ENCODE measurements at places on chromosomes 6 and 20.
A peak's percentile ranks its signal among the peaks of the same experiment; 100 is the strongest.

- peak; percentile 89 for DNase-seq
These were observed 14.3 kb downstream of the PSMB9 start for GRCh38 chr6:32868257-32868788.

- no peak for DNase-seq
These were observed 73.2 kb downstream of the TRMT6 start for GRCh38 chr20:5877128-5877527.

GRCh38 chr6:85642774-85643536 lies at the start of gene SYNCRIP:
TSS of gene SYNCRIP (minus strand) at chr6:85642886. CDS start at chr6:85641439, 1,447 bp downstream.
- peak; percentile 96 for DNase-seq

GRCh38 chr6:169022079-169022478 lies 231.6 kb downstream of the THBS2 start:
- DNase-seq, result no peak

- DNase-seq, result no peak
These were observed 27.7 kb downstream of the KCNS1 start for GRCh38 chr20:45073221-45073620.

DNA sequence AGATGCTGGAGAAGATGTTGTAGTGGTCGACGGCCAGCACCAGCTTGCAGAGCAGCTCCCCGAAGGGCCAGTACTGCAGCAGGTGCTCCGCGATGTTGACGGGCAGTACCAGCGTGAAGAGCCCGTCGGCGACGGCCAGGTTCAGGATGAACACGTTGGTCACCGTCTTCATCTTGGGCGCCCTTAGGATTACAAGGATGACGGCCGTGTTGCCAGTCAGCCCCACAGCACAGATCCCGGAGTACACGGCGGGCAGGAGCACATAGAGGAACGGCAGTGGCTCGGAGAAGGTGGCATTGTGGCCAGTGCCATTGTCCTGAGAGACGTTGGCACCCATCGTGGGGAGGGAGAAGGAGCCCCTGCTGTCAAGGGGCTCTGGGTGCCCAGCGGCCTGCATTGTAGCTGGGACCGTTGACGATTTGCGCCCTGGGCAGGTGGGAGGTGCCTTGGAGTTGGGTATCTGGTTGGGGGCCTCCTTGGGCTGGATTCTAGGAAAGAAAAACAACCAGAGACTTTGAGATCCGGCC lies 867 bp downstream of the NPBWR2 start:
- DNase-seq, result no peak

DNA sequence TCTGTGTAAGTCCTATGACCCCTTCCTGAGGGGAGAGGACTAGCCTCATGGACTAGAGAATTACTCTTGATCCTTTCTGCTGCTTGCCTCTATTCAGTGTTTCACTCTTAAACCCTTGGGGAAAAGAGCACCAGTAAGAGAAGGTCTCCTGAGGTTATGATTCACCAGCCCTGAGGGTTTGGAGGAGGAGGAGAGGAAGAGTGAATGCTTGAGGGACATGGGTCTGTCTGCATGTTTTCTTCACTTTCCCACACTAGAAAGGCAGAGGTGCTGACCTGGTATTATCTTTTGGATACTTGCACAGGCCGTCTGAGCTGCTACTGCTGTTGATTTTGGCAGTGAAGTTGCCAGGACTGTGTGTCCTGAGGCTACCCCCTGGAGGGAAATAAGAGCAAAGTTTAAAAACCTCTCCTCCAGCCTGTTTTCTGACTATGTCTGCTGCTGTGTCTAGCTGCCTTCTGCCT lies 78.3 kb downstream of the CD109 start:
- DNase-seq, result no peak

DNA sequence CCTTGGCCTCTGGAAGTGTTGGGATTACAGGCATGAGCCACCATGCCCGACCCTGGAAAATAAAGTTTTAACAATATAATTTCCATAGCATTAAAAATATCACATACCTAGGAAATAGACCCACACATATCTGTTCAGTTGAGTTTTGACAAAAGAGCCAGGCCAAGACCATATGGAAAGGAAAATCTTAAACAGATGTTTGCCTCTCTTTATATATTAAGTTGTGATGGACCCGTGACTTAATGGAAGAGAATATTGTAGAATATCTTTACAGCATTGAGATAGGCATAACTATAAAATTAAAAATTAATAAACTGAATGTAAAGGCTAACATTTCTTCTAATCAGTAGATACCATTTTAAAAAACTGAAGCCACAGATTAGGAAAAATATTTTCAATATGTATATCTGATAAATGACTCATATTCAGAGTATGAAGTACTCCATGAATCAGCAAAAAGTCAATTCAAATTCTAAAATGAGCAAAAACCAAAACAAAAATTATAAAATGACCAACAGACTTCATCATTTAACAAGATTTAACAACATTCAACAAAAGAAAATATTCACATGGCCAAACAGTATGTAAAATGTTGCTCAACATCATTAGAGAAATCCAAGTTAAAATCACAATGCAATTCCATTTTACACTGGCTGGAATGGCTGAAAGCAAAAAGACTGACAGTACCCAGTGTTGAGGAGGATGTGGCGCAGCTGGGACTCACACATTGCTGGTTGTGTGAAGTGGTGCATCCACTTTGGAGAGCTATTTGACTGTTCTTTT lies 43.3 kb downstream of the GTF2H5 start:
- DNase-seq, result no peak

DNA sequence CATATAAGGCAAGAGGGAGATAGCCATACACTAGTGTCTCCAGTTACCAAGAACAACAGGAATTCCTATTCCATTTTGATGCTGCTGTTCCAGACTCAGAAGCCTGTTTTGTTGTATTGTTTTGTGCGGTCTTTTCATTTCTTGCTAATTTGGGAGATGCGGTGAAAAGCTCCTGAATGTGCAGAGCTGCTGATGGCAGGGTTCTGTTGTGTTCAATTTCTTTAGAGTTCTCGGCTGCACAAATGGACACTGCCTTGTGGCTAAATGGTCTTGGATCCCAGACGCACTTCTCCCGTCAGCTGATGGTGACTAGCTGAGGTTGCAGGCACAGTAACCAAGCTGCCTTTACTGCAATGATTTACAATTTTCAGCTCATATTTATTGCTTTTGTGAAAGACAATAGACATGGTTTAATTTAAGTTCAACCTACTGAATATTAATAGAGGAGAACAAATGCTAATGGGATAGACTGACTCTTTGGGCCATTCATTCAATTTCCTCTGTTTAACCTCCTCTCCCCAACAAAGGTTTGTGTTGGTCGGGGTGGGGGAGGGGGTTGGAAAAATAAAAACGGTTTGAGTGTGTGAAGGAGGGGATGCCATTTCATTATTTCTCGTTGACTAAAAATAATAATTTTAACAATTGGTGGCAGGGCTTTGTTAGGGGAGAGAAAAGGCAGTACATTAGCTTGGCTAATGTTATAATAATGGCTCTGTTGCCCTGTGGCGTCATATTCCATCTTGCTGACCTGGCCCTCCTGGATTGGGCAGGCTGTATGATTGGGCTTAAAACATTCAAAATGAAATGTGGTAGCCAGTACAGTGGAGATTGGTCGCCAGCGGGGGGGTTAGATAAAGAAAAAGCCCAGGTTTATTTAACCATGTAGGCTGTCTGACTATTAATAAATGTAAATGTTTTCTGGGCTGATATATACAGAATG lies 159.5 kb downstream of the JARID2 start:
- no peak for DNase-seq

- no peak for DNase-seq
These were observed 6.3 kb upstream of the SMIM28 start for GRCh38 chr6:138371452-138371711.

- DNase-seq, result no peak
These were observed 9.0 kb downstream of the NKAIN2 start for GRCh38 chr6:123812621-123813020.

- no peak for DNase-seq
These were observed 440.2 kb upstream of the FLRT3 start for GRCh38 chr20:14777591-14777990.

GRCh38 chr6:148674306-148674705 lies 72.5 kb upstream of the UST start:
- no peak for DNase-seq

DNA sequence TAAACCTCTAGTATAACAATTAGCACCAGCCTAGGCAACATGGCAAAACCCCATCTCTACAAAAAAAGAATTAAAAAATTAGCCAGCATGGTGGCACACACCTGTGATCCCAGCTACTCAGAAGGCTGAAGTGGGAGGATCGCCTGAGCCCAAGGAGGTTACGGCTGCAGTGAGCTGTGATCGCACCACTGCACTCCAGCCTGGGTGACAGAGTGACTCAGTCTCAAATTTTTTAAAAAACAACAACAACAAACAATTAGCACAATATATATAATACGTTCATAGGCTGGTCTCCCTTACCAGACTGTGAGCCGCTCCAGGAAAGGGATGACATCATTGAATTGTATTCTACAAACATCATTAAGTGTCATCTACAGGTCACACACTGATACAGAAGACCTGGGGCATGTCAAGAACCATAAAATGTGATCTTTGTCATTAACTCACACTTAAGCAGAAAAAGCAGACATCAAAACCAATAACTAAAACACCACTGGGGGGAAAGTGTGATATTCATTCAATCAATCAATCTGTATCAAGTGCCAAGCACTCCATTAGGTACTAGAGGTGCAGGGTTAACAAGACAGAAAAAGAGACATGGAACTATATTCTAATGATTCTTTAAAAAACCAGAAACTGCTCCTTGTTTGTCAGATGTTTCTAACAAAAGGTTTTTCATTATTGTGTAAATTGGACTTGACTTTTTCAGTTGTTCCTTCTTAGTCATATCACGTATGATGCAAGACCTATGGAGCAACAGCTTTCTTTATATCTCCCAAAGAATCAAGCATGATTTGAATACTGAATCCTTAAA lies 17.8 kb downstream of the MAP3K5 start:
- DNase-seq, result no peak

- DNase-seq, result peak; percentile 48
These were observed 33.6 kb downstream of the APCDD1L start for GRCh38 chr20:58481481-58482021.

DNA sequence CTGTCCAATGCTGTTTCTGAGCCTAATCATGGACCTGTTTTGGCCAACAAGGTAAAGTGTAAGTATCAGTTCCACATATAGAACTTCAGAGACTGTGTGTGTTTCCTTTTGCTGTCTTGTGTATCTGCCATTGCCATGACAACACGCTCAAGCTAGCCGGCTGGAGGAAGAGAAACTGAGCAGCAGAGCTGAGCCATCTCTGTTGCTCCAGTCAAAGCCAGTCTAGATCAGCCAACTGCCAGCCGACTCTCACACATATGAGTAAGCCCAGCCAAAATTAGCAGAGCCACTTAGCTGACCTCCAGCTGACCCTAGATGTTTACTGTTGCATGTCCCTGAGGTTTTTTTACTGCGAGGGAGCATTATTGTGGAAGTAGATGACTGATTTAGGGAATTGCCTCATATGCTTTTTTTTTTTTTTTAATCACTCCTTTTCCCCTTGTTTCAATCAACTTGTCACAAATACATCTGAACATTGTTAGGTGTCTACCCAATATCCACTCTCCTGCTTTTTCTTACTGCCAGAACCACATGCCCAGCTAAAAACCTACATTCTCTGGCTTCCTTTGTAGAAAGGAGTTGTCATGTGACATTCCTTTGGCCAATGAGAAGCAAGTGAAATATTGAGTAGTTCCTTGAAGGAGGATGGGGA lies 304.3 kb upstream of the SUPT3H start:
- DNase-seq, result no peak

- no peak for DNase-seq
These were observed 96.2 kb downstream of the PLCB1 start for GRCh38 chr20:8228315-8228714.

DNA sequence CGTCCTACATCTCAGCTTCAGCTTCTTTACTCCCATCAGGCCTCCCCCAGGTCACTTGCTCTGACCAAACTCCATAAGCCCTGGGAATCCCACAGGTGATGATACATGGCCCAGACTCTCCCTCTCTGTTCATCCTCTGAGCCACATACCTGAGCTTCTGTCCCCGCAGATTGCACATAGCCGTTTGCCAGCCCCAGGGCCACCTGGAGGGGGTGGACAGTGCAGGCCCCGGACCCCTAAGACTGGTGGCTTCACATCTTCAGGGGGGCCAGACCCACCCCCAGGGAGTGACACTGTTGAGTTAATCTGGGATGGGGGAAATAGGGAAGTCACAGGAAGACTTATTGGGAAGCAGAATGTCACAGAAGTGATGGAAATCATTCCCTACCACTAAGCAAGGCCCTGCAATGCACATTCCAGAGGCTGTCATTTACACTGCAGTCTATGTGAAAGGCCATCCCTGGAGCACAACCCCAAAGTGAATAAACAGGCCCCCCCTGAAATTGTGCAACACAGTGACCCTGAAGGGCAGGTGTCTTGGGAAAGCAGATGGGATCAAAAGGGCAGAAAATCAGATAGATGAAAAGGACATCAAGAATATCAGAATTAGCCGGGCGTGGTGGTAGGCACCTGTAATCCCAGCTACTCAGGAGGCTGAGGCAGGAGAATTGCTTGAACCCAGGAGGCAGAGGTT lies 2.2 kb downstream of the RXRB start:
- DNase-seq, result no peak

DNA sequence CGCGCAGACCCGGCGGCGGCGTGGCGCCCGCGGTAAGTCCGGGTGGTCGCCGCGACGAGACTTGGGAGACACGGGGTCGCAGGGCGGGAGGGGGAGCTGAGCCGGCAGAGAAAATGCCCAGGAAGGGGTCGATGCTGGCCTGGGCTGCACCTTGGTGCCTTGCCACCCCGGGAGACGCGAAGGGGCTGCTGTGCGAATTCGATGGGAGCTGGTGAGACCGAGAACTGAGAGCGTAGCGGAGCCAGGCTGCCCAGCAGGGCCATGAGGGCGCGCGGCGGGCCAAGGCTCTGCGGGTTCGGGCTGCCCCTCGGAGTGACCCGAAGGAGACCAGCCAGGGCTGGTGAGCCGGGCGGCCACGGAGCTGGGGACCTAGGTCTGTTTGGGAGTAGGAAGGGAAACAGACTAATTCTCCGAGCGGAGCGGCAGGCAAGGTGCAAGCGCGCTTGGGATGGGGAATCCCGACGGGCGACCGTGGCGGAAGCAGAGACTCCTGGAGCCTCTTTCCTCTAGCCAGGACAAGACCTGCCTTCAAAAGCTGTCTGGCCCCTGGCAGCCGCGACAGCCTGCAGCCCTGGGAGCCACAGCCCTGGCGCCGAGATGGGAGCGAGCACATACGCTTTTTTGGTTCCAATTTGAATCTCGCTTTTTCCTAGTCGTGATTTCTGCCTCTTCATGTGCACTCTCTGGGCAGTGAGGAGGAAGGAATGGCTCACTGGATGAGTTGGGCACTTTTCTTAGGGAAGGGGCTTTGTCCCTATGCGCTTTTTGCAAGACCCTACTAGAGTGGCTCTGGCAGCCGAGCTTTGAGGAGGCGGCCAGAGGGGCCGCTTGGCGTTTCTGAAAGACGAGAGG lies 691 bp downstream of the SYNDIG1 start:
- no peak for DNase-seq

DNA sequence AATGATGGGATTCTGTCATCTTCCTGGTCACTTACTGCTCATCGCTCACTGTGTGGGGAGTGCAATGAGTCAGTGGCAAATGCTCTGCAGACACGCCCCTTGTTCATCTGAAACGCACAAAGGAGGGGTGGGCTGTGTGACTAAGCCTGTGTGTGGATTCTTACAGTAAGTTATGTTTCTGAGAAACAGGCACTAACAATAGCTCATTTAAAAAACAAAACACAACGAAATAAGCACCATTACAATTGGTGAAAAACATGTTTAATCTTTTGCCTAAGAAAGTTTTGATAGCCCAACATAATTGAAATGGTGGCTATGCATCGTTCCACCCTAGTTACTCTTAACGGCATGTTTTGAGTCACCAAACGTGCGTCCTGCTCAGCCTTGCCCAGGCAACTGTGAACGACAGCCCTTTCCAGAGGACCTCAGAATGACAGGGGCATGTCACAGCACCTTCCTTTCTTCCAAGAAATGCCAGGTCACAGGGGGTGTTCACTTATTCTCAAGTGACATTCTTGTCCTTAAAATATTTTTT lies 118.4 kb upstream of the SGK1 start:
- peak; percentile 10 for DNase-seq

All from T-helper 9 cell (primary cell).